ENCODE measurements at places on chromosomes 11 and 22.

GRCh38 chr11:13207665-13208594 lies 69.7 kb upstream of the BMAL1 start:
- no peak for DNase-seq

GRCh38 chr11:113721462-113722066 lies 15.5 kb upstream of the TMPRSS5 start:
- DNase-seq: no peak

DNA sequence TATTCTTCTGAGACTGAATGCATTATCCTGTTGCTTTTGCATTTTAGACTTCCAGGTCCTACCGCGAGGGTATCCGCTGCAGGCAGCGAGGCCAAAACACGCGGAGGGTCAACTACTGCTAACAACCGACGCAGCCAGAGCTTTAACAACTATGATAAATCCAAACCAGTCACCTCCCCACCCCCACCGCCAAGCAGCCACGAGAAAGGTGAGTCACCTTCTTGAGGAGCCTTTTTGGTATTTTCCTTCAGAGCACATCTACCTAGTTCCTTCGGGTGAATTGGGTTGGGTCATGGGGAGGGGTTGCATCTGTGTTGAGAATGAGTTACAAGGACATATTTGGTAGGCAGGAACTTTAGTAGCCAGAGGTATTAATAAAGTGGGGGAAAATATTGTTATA lies 179.8 kb downstream of the NAV2 start:
- DNase-seq: no peak

DNA sequence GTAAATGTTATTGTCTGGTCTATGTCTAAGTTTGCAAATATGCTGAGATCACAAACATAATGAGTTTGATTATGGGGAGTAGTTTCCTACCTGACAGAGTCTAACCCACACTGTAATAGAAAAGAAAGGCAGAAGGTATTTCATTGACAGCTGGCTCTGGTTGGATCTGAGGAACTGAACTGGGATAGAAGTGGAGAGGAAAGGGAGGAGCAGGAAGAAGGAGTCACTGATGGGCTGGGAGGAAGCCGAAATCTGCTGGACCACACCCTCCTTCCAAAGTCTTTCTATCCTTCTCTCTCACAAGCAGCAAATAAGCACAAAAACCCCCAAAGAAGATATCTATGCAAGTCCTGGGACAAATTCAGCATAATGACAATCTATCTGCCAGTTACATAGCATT lies 11.7 kb downstream of the BLID start:
- DNase-seq: no peak

DNA sequence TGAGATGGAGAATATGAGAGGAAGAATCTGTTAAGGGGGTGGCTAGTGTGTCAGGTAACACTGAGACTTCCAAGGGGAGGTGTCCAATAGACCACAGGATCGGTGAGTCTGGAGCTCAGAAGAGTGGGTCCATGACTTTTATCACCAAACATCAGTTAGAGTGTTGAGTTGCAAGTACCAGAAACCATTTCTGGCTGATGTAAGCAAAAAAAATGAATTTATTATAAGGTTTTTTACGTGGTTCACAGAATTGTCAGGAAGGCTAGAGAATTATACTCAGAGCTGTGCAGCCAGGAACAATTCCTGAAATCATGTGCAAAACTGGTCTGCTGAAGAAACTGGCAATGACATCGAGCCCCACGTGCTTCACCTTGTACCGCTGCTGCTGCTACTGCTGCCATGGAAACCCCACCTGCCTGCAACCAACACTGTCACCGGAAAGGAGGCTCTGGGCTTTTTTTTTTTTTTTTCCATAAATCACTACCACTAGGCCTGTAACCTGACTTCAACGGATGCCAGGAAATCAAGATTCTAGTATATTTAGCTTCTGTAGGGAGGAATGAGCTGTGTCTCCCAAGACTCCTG lies 16.6 kb upstream of the STK33 start:
- DNase-seq: no peak

DNA sequence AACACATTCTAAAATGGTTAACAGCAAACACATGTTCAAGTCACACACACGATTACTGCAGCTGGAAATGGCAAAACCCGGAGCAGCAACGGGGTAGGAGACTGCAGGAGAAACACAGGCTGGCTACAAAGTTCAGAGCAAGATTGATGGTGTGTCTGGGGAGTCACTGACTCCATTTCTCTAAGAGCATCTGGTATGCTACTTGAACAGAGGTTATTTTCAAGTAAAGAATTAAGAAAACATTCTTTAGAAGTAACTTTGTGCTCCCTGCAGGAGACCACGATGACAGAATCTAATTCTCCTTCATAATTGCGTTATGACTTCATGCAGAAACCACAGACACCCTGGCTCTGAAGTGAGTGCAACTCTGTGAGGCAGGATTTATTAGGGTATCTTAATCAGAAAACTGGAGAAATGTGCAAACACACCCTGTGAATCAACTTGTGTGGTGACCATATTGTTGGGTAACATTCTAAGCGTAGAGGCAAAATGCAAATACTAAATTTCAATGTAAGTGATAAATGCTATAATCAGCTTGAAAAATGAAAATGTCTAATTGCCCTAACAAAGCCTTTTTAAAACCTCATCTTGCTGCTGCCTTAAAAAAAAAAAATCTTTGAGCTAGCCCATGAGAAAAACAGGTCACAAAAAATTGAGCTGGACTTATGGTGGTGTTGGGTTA lies 303.0 kb downstream of the CADM1 start:
- no peak for DNase-seq

DNA sequence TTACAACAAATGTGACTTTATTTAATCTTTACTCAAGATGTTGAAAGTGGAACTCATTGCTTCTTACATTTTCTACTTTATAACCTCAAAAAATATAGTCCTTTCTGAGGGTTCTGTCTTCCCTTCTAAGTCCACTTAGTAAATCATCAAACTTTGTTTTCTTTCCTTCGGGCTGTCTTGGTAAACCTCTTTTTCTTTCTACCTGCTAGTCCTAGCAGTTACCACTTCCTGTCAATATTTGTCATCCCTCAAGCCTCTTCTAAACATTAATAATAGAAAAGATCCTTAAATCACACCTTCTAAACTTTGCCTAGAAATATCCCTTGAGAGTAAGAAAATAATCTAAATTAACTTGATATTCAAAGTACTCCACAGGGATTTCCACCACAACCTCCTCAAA lies 580.4 kb downstream of the CNTN5 start:
- DNase-seq: no peak

DNA sequence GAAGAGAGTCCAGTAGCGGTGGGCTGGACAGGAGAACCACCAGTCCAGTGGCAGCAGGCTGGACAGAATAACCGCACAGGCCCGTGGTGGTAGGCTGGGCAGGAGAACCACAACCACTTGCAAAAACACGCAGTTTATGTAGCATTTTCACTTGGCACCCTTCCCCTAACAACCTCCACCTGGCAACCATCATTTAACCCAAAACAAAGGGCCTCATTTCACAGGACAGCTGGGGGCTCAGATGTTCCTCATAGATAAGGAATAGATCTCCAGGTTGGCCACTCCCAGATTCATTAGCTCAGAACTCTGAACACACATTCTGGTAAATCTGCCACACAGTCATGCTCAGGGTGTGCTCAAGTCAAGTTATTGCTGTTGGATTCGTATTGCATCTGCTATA lies 41.2 kb downstream of the SYTL2 start:
- DNase-seq: no peak

- DNase-seq: no peak
These were observed 65.2 kb downstream of the CABIN1 start for GRCh38 chr22:24076091-24076867.

Data from activated CD4-positive, alpha-beta T cell treated with anti-CD3 and anti-CD28 coated beads for 24 hours (primary cell).